ENCODE measurements at places on chromosomes 6 and 20.

GRCh38 chr20:42567409-42567808 lies 622.3 kb downstream of the PTPRT start:
- no peak for DNase-seq

GRCh38 chr6:148452876-148453275 lies 110.2 kb downstream of the SASH1 start:
- DNase-seq, result no peak

DNA sequence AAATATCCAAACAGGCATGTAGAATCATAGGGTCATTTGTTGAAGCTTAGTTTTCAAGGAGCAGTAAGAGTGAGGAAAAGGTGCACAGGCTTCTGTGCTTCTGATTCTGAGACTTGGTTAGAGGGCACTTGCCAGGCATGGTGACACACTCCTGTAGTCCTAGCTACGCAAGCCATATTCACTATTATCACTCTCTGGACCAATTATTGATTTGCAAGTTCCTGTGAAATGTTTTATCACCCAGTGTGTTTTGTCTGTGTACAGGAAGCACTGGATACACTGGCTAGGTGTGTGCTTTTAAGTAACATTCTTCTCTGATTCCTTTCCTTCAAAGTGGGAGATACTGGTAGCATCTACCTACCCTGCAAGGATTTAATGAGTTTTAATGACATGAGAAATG lies 76.3 kb downstream of the JARID2 start:
- DNase-seq, result no peak

- peak; percentile 15 for DNase-seq
Observed at GRCh38 chr6:148887181-148887580, 140.4 kb downstream of the UST start.

GRCh38 chr6:141510803-141511202 lies 621.9 kb upstream of the GJE1 start:
- no peak for DNase-seq

GRCh38 chr20:47283411-47283810 lies 73.1 kb downstream of the ZMYND8 start:
- no peak for DNase-seq

- no peak for DNase-seq
Observed at GRCh38 chr6:25548451-25548850, 103.6 kb upstream of the SCGN start.

DNA sequence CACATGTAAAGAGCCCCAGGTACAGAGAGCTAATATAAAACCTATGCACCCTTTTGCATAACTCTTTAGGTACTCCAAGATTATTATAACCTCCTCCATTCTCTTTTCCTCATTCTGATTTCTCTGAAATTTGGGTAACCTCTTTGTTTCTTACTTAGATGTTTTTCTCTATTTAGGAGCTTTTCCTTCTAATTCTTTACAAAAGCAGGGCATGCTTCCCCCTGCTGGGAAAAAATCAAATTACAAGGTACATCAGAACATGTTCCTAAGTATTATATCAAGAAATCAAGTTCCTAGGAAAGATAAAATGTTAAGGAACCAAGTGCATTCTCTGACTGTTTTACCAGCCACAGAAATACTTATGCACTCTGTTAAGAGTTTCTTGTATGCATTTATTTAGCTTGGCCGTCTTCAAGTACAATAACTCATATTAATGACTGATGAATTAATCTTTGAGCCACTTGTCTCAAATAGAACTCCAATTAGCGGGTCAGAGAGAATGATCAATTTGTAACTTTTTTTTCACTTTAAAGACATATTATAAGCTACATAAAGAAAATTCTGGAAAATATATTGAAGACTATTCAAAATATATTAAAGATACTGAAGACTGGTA lies 2.1 kb downstream of the KHDRBS2 start:
- DNase-seq, result no peak

- DNase-seq, result no peak
Observed at GRCh38 chr6:79570129-79571029, 33.1 kb upstream of the LCA5 start.

All from thoracic aorta (tissue), 2 donors.